Epithelial cell of proximal tubule (primary cell): ENCODE measurements at places on chromosomes 2 and 18. TPM values are rescaled to one million over a fixed set of nuclear protein-coding genes. Genes with fewer than 3 reads are reported as not detected.

Gene UPP2
- total RNA-seq: not detected in 2 replicates

- DNase-seq: no peak
Observed at GRCh38 chr2:84052913-84053312, 406.2 kb downstream of the SUCLG1 start.

GRCh38 chr2:180063494-180064092, 56.5 kb upstream of the CWC22 start:
- DNase-seq: no peak

- DNase-seq: no peak
Observed at GRCh38 chr18:74635224-74635975, 37.7 kb downstream of the ZNF407 start.

DNA sequence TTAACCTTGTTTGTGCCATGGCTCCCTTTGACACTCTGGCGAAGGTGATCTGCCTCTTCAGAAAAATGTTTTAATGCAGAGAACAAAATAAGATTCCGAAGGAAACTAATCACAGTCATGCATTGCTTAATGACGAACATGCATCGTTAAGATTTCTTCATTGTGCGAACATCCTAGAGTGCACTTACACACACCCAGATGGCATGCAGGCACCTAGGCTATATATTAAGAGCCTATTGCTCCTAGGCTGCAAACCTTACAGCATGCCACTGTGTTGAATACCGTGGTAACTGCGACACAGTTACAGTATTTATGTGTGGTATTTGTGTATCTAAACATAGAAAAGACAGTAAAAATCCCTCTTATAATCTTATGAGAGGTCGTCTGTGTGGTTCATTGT, 8.3 kb downstream of the ASAP2 start:
- DNase-seq: no peak

DNA sequence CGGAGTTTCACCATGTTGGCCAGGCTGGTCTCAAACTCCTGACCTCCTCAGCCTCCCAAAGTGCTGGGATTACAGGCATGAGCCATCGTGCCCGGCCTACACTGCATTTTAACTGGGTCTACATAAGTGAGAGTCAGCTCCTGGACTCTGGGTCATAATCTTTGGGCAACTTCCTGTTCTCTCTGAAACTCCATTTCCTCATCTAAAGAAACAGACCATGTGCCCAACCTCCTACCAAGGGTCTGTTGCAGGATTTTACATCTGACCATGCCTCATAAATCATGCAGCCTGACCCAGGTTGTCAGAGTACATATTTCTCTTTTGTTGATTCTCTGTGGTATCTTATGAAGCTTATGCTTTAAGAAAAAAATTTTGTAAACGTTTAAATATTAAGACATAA, 280.4 kb downstream of the ALPK2 start:
- no peak for DNase-seq

- DNase-seq: no peak
Observed at GRCh38 chr2:189157456-189157855, 22.1 kb downstream of the COL5A2 start.

GRCh38 chr2:20224716-20225293, at the start of gene SDC1:
TSS of gene SDC1 (minus strand) at chr2:20225130. CDS start at chr2:20224867, 263 bp downstream.
- no peak for DNase-seq

- no peak for DNase-seq
Observed at GRCh38 chr18:79819968-79820351, 22.2 kb downstream of the KCNG2 start.
